ENCODE measurements at places on chromosomes 5 and 9.
A peak's percentile ranks its signal among the peaks of the same experiment; 100 is the strongest.

DNA sequence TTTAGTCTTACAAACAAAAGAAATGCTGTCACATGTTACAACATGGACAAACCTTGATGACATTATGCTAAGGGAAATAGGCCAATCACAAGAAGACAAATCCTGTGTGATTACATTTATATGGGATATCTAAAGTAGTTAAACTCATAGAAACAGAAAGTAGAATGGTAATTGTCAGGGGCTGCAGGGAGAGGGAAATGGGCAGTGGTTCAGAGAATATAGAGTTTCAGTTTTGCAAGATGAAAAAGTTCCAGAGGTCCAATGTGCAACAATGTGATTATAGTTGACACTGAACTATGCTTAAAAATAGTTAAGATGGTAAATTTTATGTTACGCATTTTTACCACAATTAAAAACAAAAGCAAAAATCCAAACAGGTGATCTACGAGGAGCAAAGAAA is 265.5 kb downstream of the NDUFS4 start:
- DNase-seq = no peak

GRCh38 chr5:2999926-3000325 is 248.4 kb upstream of the IRX2 start:
- no peak for DNase-seq

DNA sequence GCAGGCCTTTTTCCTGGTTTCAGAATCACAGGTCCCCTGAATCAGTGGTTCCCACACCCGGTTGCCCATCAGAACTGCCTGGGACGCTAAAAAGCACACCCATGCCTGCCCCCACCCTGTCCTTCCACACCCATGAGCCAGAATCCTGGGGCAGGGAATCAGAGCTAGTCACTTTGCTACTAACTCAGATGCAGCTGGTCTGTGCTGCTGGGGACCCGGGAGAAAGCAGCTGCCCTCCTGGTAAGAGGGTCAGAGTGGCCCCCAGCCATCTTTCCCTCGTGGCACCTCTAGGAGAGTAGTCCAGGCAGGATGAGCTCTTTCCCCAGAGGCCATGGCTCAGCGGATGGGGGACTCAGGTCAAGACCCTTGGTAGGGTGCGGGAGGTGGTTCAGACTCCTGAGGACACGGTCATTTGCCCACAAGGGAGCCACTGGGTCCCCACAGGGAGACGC is 11.3 kb upstream of the NUP214 start:
- DNase-seq = no peak

- DNase-seq = no peak
Observed at GRCh38 chr9:111839387-111839786, 44.6 kb upstream of the SHOC1 start.

DNA sequence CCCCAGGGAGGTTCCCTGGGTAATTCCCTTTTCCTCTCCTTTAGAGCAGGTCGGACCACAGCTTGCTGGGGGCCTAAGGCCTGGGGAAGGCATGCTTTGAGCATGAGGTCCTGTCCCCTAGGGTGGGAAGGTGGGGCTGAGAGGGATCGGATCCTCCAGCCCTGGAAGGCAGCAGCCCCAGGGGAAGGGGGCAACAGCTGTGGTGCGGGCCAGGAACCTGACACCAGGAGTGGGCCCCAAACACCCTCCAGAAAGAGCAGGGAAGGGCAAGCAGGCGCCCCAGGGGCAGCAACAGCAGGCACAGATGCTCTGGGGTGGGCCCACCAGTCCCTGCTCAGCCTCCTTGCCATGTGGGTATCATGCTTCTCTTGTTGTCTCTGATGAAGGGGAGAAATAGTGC is 3.2 kb upstream of the CORO2A start:
- DNase-seq = no peak

- DNase-seq = no peak
Observed at GRCh38 chr9:14542071-14542470, 151.2 kb downstream of the ZDHHC21 start.

- no peak for DNase-seq
Observed at GRCh38 chr5:43017428-43017815, 22.7 kb downstream of the ANXA2R start.

DNA sequence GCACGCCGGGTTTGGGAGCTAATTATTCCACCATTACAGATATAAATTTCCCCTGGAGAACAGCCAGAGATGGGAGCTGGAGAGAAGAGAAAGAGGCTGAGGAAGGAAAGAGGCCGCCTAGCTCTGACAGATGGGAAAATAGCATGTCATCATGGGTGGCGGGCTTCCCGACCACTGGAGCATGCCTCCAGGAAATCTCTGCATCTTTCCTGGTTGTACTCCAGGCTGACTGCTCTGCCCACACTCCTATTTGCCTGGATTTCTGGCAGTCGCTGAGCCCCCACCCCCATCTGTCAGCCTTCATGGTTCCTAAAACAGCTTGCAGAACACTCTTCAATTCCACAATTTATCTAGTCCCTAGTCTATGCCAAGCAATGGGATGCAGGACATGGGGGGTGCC is 14.3 kb upstream of the GABRP start:
- peak; percentile 29 for DNase-seq

- DNase-seq = no peak
Observed at GRCh38 chr5:175517824-175518450, 39.6 kb downstream of the SFXN1 start.

- DNase-seq = peak; percentile 91
Observed at GRCh38 chr9:134553061-134553891, 88.3 kb upstream of the COL5A1 start.

DNA sequence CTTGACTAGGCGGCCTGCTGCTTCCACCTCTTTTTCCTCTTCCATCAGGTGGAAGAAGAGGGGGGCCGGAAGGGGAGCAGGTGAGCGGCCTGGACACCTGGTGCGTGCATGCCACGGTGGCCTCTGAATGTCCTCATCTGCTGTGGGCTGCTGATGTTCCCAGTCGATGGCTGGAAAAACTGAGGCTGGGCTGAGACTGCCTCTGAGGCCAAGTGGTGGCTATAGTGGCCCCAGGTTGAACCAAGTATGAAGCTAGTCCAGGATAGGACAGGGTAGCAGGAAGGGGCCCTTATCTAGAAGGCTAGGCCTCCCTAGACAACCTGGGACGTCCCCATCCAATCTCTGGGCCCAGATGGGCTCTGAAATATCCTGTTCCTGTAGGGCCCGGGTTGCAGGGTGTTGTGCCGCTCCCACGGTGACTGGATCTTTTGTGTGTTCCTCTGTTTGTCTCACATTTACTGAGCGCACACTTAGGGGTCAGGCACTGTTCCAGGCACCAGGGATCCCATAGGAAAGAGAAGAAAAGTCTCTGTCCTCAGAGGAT is 753 bp upstream of the NR5A1 start:
- no peak for DNase-seq

DNA sequence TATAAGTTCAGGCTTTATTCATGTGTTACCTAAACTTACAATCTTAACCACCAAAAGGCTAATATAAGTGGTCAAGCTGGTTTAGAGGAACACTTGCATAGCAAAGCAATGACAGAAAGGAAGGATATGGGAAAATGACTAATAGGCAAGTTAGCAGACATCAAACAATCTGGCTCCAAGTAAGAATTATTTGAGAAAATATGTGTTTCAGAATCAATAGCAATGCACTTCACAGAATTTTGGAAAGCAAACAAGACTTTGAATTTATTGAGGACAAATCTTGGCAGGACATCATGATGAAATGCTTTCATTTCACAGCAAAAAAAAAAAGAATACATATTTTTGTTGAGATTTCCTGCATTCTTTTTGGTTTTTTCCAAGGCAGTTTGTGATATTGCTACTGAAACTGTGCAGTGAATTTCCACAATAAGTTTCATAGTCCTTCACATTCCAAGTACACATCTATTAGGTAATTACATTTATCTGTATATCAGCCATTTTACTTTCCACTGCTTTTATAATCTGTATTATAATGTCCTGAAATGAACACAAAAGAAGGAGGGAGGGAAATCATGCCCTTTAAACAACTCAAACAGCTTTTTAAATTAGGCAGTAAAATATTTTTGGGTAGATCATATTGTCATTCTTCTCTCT is 417.9 kb downstream of the NR2F1-AS1 start:
- no peak for DNase-seq

- no peak for DNase-seq
Observed at GRCh38 chr9:122841501-122841900, 13.1 kb upstream of the PDCL start.

DNA sequence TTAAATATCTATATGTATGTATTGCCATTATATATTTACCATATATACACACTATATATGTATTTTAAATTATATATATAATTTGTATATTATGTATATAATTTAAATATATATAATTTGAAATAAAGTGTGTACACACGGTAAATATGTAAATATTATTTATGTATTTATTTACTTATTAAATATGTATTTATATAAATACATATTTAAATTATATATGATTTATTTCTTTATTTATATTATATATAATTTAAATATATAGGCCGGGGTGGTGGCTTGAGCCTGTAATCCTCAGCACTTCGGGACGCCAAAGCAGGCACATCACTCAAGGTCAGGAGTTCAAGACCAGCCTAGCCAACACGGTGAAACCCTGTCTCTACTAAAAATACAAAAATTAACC is 31.3 kb upstream of the LHFPL2 start:
- DNase-seq = no peak

DNA sequence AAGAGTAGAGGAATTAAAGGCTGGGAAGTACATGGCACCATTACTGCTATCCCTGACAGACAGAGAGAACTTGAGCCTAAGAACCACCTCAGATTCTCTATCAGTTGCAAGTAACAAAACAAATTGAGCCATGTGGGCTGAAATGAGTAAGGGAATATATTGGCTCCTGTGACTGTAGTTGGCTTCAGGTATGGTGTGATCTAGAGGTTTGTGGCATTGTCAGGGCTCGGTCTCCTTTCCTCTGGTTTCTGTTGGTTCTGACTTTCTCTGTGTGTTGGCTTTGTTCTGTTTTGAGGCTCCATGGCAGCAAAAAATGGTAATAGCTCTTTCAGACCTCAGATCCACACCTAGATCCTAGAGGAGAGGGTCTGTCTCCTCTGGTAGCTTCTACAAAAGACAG is 5.7 kb downstream of the GALNT10 start:
- DNase-seq = no peak

DNA sequence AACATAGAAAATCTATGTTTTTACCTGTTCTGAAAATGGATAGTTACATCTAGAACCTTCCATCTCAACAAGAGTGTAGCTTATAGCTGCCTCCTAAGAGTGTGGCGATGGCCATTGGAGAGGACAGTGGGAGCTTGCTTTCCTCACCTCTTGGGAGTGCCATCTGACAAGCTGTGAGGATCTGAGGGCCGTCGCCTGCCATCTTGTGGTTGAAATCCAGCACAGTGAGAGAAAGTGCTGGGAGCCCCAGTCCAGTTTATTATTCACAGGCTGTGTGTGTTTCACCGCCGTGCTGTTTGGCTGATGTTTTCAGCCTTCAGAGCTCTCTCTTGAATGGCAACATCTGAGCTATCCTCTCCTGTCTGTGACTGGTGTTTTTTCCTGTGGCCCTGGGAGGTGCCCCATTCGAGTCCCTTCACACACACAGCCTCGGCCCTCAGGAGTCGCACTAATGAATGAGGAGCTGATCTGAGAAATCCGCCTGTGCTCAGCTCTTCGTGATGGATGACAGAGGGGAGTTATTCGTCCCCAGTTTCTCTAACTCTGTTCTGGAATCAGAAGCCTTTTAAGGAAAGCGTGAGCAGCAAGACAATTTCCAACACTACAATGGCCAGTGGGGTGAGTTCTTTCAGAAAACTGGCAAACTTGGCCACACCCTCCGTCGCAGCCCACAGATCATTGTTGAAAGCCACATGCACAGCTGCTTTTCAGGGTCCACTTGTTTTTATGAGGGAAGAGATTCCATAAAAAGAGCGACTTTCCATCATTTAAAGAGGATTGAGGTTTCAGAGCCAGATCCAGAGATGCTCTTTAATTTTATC is 170.3 kb downstream of the PDZD2 start:
- DNase-seq = peak; percentile 82

- DNase-seq = no peak
Observed at GRCh38 chr9:6876195-6876894, 118.6 kb downstream of the KDM4C start.

DNA sequence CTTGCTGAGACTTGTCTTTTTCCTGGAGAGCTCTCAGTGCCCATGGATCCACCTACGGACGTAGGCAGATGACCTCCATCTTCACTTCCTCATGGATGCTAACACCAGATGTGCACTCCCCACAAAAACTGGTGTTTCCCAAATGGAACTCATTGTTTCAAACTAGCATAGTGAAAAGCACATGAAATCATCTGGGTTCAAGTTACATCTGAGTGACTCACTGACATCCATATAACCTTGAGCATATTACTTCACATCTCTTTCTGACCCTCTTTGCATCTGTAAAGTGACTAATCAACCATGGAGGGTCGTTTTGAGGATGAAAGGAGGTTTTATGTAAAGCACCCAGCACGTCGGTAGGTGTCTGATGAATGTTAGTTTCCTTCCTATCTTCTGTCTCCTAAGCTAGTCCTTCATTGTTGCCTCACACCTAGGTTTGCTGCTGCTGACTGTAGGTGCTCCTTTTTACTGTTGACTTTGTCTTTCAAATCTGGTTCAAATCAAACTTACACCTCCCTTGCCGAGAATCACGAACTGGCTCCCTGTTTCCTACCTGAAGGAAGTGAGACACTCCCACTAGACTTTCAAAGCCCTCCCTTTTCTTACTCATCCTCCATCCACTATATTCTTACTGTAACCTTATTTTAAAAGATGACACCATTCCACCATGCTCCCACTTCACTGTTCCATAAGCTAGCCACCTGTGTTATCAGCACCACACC is 10.3 kb downstream of the OCLN start:
- DNase-seq = no peak

GRCh38 chr5:42572313-42572712 is 149.1 kb downstream of the GHR start:
- no peak for DNase-seq

GRCh38 chr5:36598045-36598444 is 8.4 kb upstream of the SLC1A3 start:
- DNase-seq = no peak

GRCh38 chr9:124257844-124258606 is at the start of gene NEK6:
NEK6 (plus strand) TSS chr9:124257949; CDS start chr9:124301965, 44,016 bp downstream.
- no peak for DNase-seq

- DNase-seq = no peak
Observed at GRCh38 chr5:91848453-91848852, 465.3 kb upstream of the ARRDC3 start.

- no peak for DNase-seq
Observed at GRCh38 chr5:127909821-127910220, 173.7 kb upstream of the SLC12A2 start.

DNA sequence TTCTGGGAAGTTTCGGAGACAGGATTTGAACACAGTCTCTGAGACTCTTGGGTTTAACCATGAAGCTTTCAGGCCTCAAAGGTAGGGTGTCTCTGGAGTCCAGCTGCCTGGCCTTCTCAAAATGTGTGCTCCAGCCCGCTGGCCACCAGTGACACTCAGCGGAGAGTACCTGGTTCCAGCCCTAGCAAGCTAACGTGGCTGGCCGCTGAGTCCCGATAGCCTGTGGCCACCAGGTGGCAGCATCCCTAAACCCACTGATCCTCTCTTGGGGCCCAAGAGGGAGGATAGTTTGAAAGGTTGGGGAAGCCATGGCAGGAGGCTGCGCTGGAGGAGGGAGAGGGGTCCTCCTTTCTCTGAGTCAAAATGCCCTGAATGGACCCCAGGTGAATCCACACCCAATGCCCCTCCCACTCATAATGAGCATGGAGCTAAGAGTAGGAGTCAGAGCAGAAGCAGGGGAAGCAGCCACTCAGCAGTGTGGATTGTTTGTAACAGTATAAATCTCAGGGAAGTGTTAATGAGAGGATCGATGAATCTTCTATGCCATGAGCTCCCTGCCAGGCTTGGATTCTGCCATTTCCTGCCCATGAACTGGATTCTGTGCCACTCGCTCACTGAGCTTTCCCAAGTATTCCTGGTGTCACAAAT is 5.4 kb upstream of the TIFAB start:
- peak; percentile 81 for DNase-seq

- peak; percentile 76 for DNase-seq
Observed at GRCh38 chr9:119368681-119369581, at the start of gene BRINP1. BRINP1 (minus strand) TSS chr9:119369435; CDS start chr9:119313355, 56,080 bp downstream.

All from BE2C (cell line).